ENCODE measurements at places on chromosomes 3 and 15.

GRCh38 chr3:3260870-3261269 lies 81.4 kb upstream of the CRBN start:
- no peak for DNase-seq

DNA sequence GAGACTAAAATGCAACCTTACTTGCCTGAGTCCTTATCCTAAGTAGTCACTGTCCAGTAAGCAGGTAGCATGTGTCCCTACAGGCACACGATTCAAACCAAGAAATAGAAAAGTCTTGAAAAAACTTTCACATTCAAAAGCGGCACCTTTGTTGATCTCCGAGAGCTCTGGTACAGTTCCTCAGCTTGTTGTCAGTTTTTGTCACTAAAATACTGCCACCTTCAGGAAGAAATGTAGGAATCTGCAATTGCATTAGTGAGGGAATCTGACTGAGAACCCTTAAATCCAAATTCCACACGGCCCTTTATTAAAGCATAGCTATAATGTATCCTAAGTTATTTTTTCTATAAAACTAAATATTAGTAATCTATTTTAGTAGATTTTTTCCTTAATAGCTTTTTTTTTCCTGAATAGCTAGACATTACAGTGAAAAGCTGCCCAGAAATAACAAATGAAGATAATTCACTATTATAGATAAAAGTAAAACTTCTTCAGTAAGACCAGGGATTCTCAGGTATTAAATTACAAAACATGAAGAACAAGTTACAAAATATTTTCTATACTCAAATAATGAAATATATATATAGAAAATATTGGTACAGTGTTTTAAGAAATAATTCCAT lies 44.0 kb downstream of the CCDC54 start:
- DNase-seq, result no peak

DNA sequence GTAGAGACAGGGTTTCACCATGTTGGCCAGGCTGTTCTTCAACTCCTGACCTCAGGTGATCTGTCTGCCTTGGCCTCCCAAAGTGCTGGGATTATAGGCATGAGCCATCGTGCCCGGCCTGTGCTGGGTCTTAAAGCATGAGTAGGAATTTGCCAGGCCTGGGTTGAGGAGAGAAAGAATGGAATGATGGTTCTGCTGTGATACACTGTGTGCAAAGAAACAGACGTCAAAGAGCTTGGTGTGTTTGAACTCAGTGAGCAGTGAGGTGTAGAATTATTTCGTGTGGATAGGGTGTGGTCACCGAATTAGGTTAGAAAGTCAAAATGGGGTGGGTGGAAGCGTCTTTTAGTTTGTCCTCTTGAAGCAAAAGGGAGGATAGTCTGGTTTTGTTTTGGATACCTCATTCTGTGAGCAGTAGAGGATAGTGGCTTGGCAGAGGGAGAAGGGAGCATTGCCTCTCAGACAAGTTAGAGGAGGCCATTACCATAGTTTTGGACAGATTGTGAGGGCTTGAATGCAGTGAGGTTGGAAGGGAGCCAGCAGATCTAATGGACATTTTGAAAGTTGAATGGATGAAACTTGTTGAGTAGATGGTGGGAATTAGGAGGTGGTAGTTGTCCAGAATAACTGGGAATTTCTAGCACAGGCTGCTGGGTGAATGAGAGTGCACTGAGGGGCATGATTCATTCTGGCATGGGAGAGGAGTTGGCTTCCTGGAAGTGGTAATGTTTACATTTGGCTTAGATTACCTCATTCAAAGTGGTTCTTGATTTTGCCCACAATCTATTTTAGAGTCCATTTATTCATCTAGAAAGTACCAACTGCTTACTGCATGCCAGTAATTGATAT lies 27.2 kb downstream of the AKAP13 start:
- no peak for DNase-seq

- DNase-seq, result no peak
Observed at GRCh38 chr3:38968403-38968802, 83.3 kb downstream of the SCN11A start.

DNA sequence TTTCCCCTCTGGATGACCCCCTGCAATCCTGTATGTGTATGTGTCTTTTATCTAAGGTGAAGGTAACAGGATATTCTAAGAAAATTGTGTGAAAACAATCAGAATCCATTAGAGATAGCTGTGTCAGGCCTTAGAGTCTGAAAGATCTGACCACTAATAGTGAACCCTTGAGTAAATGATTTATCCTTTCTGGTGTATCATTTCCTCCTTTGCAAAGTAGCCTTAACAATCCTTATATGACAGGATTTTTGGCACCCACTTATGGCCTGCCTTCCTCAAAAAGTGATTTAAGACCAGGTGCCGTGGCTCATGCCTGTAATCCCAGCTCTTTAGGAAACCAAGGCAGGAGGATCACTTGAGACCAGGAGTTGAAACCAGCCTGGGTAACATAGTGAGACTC lies 110.2 kb downstream of the RBPMS2 start:
- no peak for DNase-seq

GRCh38 chr15:88954431-88955277 lies 41.5 kb upstream of the MFGE8 start:
- DNase-seq, result no peak

- DNase-seq, result no peak
Observed at GRCh38 chr3:12585181-12585580, 28.3 kb downstream of the MKRN2 start.

DNA sequence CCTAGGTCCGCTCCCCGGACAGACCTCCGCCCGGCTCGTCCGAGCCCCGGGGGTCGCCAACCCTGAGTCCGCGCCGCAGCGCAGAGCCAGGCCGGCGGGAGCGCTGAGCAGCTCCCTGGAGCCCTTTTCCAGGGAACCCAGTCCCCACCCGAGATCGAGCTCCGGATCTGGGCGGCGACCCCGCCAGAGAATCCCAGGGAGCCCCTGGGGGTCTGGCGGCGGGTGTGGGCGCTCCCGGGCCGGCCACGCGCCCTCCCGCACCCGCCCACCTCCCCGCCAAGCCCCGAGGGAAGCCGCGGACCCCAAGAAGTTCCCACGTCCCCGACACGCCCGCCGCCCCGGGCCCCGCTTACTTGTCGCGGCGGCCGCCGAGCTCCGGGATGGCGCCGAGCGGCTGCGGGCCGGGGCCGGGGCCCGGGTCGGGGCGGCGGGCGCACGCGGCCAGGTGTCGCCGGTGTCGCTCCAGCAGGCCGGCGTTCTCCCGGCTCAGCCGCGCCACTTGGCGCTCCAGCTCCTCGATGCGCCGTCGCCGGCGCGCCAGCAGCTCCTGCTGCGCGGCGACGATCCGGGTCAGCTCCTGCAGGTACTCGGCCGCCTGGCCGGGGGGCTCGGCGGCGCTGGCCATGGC lies 137.7 kb downstream of the NUP210 start:
- DNase-seq, result no peak

DNA sequence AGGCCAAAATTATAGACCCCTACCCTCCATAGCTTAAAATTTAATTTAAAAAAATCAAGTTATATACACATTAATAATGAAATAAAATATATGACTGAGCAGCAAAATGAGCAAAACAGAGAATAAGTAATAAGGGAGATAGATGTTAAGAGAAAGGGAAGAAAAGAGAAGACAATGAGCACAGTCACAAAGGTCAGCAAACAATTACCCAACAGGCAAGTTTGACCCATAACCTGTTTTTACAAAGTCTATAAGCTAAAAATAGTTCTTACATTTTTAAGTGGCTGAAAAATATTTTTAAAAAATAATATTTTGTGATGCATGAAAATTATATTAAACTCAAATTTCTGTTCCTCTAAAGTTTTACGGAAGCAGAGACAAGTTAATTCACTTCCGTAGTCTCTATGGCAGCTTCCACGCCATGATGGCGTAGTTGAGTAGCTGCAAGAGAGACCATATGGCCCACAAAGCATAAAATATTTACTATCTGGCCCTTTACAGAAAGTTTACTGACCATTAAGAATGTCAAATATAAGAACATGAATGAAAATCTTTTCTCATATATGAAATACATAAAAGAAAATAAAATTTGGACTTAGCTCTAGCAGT lies 47.5 kb downstream of the ACAP2 start:
- no peak for DNase-seq

DNA sequence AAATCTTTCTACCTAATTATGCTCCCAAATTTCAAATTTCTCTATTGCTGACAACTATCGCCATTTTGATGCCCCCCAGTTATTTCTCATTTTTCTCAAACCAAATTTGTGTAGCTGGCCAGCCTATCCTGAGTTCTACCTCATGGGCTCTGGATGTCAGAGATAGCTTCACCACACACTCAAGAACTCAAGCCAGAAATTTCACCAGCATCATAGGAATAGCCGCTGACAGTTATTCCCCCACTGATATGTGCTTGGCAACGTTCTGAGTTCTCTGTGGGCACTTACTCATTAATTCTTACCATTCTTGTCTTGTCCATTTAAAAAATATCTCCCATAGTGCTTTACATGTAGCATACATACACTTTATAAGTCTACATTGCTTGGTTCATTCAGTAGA lies 264.7 kb downstream of the FHIT start:
- no peak for DNase-seq

DNA sequence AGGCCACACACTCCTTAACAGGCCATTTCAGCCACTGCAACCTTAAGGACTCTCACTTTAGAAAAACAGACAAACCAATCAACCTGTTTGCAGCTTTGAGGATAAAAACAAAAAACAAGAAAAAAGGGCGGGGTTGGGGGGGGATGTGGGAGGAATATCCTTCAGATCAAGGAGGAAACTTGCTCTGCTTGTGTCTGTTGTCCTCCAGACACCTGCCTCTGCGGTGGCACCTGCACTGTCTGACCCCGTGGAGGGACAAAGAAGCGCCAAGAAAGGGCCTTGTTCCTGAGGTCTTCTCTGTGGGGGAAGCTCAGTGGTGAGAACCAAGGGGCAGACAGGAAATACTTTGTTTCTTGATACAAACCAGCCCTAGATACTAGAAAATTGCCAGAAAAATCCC lies 70.5 kb downstream of the POLR2M start:
- no peak for DNase-seq

DNA sequence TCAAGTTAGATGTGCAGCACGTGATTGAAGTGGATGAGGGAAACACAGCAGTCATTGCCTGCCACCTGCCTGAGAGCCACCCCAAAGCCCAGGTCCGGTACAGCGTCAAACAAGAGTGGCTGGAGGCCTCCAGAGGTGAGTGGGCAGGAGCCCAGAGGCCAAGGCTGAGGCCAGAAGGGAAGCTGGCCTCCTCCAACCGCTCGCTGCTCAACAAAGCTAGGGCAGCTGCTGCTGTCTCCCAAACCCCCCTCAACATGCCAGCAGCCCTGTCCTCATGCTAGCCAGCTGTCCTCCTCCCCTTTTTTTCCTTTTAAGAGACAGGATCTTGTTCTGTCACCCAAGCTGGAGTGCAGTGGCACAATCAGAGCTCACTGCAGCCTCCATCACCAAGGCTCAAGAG lies 57.0 kb downstream of the BOC start:
- no peak for DNase-seq

DNA sequence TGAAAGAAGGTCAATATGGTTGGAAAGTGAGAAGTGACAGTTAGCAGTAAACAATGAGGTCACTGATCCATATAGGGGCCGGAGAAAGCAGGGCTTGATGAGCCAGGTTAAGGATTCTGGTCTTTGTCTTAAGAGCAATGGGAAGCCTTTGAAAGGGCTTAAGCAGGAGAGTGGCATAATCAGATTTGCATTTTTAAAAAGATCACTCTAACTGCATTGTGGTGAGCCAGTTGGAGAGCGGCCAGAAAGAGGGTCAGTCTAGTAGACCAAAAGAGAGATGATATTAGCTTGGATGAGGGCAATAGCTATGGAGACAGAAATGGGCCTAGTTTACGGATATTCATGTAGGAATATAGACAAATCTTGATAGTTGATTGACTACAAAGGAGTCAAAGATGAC lies 46.6 kb downstream of the CPNE4 start:
- no peak for DNase-seq

DNA sequence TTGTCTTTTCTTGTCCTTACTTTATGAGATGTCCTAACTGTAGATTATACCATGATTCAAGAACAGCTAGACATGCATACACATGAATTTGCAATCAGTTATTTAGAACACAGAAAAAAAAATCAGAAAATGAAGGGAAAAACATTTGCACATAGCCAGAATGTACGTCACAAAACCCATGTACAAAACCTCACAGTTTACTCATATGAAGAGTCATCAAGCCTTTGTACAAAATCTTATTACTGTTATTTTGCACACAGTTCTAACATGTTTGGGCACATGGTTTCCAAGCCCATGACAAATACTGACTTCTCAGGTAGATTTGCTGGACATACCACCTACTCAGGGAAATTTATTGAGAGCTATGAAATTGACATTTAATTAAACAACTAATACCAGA lies 48.2 kb downstream of the MAP3K13 start:
- no peak for DNase-seq

- no peak for DNase-seq
Observed at GRCh38 chr3:182886497-182886896, 93.2 kb downstream of the ATP11B start.

- no peak for DNase-seq
Observed at GRCh38 chr3:45628746-45629145, 34.2 kb downstream of the LIMD1 start.

- no peak for DNase-seq
Observed at GRCh38 chr3:66303491-66303901, 82.7 kb downstream of the SLC25A26 start.

- DNase-seq, result no peak
Observed at GRCh38 chr3:102378216-102378615, 56.6 kb upstream of the ZPLD1 start.

- DNase-seq, result peak; percentile 32
Observed at GRCh38 chr3:69250014-69250413, 127.6 kb upstream of the LMOD3 start.

GRCh38 chr15:101183226-101183930 lies 68.5 kb downstream of the CHSY1 start:
- DNase-seq, result no peak

DNA sequence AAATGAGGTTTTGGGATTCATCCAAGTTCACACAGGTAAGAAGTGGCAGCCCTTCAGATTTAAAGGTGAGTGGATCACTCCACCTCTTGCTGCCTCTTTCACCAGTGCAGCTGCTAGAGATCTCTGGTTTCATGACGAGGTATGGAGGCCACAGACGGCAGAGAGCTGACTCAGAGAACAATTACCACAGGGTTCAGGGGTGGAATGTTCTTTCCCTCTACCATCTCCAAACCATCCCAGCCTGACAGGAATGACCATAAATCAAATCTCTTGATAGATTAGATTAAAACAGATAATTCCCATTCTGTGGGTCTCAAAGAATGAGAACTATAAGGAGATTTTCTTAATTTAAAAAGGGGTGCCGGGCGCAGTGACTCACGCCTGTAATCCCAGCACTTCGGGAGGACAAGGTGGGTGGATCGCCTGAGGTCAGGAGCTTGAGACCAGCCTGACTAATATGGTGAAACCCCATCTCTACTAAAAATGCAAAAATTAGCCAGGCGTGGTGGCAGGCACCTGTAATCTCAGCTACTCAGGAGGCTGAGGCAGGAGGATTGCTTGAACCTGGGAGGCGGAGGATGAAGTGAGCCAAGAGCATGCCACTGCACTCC lies 174.2 kb upstream of the ATP11B start:
- no peak for DNase-seq

- DNase-seq, result no peak
Observed at GRCh38 chr15:95556866-95557225, 773.7 kb upstream of the NR2F2 start.

- no peak for DNase-seq
Observed at GRCh38 chr3:12996181-12996506, 77.1 kb downstream of the IQSEC1 start.

- DNase-seq, result no peak
Observed at GRCh38 chr15:51053571-51053970, 41.1 kb downstream of the TNFAIP8L3 start.

Data from stimulated activated CD4-positive, alpha-beta T cell treated with anti-CD3 and anti-CD28 coated beads, Interleukin-1b, Interleukin-23, amount 100 ng/mL, for 1 hour (primary cell).